ENCODE measurements at places on chromosomes 12 and 14.

DNA sequence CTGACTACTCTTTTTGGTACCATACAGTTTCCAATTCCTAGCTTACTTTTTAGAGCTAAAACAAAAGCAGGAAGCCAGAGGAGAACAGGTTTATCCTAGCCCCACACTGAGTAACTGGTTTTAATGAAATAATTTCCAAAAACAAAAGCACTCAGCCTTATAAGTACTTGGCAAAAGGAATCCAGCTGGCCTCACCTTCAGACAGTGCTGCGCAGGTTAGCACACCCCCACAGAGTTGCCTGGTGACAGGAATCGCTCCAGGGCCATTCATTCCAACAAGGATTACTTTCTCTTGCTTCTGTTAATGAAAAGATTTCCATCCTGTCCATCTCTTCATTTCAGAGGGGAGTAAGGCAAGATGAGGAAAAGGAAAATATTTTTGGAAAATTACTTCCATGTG is 84.6 kb downstream of the SCFD1 start:
- DNase-seq: no peak

GRCh38 chr12:94676922-94677321 is 26.6 kb upstream of the TMCC3 start:
- no peak for DNase-seq

DNA sequence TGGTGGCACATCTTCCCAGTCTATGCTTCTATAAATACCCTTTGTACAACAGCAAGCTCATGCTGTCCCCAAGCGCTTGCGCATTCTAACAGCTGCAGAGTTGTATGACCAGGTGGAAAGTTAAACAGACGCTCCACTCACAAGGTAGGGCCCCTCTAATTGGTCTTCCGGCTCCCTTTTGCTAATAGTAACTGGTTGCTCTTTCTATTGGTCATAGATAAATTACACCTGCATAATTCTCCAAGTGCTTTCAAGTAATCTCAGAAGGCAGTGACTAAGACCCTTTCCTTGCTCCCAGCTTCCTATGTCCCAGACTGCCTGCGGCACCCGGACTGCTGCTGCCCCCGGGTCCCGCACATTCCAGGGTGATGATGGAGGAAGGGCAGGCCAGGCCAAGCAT is 6.1 kb upstream of the TSPAN9 start:
- no peak for DNase-seq

- no peak for DNase-seq
Observed at GRCh38 chr12:49041036-49041880, 19.3 kb downstream of the KMT2D start.

DNA sequence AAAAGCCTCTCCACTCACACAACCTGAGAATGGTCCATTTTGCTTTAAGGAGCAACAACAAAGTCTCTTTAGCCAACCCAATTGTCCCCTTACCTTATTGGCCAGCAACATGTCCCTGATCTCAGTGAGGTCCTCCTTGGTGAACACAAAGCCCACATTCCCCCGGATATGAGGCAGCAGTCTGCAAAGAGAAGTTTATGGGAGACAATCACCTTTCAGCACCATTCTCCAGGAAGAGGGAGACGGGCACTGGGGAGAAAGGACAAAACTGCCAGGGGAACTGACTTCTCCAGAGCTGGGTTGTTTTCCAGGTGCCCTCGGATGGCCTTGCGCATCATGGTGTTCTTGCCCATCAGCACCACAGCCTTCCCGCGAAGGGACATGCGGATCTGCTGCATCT is 1.9 kb downstream of the RPLP0 start:
- no peak for DNase-seq

DNA sequence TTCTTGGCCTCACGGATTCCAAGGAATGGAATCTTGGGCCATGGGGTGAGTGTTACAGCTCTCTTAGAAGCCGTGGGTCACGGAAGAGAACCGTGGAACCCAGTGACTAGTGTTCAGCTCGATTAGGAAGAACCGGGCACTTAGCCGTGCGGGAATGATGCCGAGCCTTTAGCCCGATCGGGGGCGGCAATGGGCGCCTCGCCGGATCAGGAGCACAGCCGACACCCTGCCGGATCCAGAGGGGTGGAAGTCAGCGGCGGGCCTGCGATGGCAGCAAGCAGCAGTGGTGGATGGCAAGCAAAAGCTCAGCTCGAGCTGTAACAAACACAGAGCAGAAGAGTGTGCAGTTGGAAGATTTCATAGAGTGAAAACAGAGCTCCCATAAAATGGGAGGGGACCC is 21.1 kb upstream of the ULK1 start:
- no peak for DNase-seq

DNA sequence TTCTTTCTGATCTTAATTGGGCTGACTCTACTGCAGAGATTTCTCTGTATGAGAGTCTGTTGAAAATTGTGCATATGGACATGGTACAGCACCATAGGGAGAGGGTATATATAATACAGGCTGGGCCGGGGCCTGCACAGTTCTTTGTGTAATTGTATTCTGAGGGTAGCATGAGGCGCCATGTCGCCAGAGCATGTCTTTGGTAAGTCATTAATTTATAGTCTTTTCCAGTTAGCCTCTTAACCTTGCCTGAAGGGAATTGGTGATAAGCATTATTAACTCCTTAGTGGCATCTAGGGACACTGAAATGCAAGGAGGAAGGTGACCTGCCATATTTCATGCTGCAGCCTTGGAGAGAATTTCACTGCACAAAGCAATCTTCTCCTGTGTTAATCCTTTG is 569.9 kb downstream of the TMTC2 start:
- DNase-seq: no peak

- no peak for DNase-seq
Observed at GRCh38 chr14:51283402-51284085, 43.5 kb downstream of the TMX1 start.

DNA sequence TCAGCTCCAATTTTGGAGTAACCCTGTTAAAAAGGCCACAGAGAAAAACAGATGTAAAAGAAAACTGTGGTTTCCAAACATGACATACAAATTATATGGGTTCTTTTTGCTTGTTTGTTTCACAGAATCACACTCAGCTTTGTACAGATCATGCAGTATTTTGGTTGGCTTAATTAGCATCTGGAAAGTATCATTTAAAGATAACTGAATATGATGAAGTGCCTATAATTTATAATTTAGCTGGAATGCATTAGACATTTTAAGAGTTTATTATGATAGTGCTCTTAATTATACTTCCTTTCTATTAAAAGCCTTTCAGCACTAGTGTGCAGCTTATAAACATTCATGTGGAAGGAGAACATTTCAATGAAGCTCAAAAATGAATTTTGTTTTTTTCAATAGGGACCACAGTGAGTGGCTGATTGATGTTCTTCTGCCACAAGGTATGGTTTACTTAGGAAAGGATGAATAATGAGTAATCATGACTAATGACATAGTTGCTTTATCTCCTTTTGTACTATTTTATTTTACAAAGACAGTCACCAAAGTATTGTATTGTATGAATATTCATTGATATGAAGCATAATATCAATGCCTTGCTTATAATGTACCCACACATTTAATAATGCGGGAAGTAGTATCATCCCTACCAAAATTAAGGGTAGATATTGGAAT is 98.3 kb downstream of the UNC79 start:
- no peak for DNase-seq

- DNase-seq: no peak
Observed at GRCh38 chr14:64186231-64187129, 107.7 kb downstream of the ESR2 start.

- DNase-seq: no peak
Observed at GRCh38 chr12:120914794-120915193, 10.6 kb upstream of the SPPL3 start.

- no peak for DNase-seq
Observed at GRCh38 chr12:129903092-129903945, 506 bp downstream of the TMEM132D start.

DNA sequence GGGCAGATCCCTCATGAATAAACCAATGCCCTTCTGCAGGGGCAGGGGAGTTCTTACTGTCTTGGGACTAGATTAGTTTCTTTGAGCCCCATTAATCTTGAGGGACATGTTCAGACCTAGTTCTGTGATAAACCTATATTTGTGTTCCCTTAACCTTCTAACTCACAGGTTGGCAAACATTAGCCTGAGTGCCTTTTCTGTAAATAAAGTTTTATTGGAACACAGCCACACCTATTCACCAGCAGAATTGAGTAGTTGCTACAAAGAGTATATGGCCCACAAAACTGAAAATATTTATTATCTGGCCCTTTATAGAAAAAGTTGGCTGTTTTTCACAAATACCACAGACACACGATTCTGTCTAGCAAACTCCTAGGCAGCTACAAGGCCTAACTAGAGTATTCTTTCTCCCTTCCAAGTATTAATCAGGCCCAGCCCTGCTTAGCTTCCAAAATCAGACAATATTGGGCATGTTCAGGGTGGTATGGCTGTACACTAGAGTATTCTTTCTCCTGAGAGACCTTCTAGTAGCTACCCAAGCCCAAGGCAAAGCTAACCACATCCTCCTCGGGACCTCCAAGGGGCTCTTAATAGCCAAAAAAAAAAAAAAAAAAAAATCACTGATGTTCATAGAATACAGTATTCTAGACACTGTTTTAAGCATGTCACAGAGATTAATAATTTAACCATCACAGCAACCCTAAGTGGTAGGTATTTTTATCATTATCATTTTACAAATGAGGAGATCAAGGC is 199.3 kb upstream of the PWP1 start:
- DNase-seq: no peak

- no peak for DNase-seq
Observed at GRCh38 chr12:26268841-26269561, 73.6 kb downstream of the SSPN start.

GRCh38 chr12:73892201-73892600 is 645.4 kb upstream of the ATXN7L3B start:
- no peak for DNase-seq

DNA sequence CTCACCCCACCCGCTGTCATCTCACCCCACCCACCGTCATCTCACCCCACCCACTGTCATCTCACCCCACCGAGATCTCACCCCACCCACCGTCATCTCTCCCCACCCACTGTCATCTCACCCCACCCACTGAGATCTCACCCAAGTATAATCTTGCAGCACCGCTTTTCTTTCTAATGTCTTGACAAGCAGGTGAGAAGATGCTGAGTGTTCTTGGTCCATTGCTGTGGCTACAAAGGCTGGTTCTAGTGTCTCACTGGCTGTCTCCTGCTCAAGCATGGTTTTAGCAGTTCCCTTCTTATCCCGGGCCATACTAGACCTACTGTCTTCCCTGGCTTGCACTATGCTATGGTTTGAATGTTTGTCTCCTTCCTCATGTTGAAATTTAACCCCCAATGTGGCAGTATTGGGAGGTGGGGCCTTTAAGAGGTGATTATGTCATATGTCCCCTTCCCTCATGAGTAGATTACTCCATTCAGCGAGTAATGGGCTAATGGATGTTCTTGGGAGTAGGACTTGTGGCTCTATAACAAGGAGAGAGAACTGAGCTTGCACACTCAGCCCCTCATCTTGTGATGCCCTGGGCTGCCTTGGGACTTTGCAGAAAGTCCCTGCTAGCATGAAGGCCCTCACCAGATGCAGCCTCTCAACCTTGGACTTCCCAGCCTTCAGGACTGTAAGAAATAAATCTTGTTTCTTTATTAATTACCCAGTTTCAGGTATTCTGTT is 47.7 kb upstream of the PPP2R5C start:
- DNase-seq: no peak

DNA sequence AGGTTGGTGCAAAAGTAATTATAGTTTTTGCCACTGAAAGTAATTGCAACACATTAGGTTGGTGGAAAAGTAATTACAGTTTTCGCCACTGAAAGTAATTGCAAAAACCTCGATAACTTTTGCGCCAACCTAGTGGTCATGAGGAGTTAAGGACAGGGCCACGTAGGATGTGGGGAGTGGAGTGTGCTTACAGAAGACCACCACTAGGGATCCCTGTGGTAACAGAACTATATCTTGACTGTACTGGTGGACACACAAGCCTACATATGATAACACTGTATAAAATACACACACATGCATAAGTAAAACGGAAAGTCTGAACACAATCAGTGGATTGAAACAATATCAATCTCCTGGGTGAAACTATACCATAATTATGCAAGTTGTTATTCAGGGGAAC is 187.4 kb upstream of the ABCD2 start:
- DNase-seq: no peak

DNA sequence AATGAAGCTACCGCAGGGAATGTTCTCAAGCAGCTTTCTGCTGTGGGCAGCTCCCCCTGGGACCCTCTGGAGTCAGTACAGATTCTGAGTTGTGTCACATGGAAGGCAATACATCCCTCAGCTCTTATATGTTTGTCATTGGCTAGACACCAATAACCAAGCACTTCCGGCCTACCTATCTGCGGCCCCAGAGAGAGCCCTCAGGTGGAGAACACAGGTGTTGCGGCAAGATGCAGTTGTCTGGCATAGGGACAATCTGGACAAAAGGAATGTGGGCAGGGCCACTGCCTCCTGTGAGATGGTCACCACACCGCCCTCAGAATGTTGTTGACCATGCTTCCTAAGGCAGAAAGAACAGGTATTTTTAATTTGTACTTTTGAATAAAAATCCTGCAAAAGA is 118.7 kb downstream of the BRMS1L start:
- no peak for DNase-seq

DNA sequence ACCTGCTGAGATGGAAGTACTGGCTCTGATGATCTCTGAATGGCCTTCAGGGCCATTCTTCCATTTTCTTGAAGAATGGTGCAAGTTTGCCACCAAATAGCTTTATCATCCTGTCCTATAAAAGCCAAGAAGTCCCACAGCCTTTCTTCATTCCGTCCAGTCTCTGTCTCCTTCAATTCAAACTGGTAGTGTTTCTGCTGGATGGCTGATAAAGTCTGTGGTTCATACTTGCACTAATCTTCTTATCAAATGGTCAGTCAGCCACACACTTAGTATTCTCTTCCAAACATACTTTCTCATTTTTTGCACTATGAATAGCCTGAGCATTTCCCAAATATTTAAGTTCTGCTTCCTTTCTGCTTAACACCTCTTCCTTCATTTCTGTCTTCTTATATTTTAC is 39.4 kb upstream of the BEGAIN start:
- no peak for DNase-seq

GRCh38 chr12:130357241-130357640 is 19.6 kb downstream of the PIWIL1 start:
- no peak for DNase-seq

GRCh38 chr12:110860833-110861296 is 14.1 kb downstream of the CCDC63 start:
- no peak for DNase-seq

GRCh38 chr12:204261-204678 is 9.7 kb downstream of the SLC6A12 start:
- DNase-seq: no peak

- no peak for DNase-seq
Observed at GRCh38 chr14:99524804-99525698, 43.8 kb downstream of the CCNK start.

GRCh38 chr12:79073506-79073905 is 208.9 kb downstream of the SYT1 start:
- no peak for DNase-seq
